ENCODE measurements at places on chromosomes 1 and 21. TPM values are rescaled to one million over a fixed set of nuclear protein-coding genes. Genes with fewer than 3 reads are reported as not detected.
A peak's percentile ranks its signal among the peaks of the same experiment; 100 is the strongest.

DNA sequence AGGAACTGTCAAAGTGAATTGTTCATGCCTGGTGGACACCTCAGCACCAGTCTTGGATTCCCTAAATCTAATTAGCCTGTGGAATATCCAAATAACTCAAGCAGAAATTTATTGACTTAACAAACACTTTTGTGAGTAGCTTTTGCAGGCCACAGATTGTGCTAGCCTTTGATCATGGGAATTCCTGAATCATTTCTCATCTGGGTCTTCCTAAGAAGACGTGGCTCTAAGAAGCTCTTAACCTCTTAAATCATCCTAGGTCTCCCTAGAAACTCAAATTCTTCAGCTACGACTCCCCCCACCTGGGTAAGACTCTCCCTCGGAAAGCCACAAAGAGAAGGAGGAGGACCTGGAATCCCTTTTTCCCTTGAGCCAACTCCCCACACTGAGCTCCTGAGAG, 53.8 kb upstream of the PSEN2 start:
- peak; percentile 84 for DNase-seq

GRCh38 chr1:159827102-159827490, 423 bp downstream of the SLAMF8 start:
- DNase-seq, result no peak

GRCh38 chr1:98268316-98268715, 347.5 kb upstream of the DPYD start:
- no peak for DNase-seq

GRCh38 chr1:66542811-66543767, 9.1 kb downstream of the SGIP1 start:
- DNase-seq, result peak; percentile 95

DNA sequence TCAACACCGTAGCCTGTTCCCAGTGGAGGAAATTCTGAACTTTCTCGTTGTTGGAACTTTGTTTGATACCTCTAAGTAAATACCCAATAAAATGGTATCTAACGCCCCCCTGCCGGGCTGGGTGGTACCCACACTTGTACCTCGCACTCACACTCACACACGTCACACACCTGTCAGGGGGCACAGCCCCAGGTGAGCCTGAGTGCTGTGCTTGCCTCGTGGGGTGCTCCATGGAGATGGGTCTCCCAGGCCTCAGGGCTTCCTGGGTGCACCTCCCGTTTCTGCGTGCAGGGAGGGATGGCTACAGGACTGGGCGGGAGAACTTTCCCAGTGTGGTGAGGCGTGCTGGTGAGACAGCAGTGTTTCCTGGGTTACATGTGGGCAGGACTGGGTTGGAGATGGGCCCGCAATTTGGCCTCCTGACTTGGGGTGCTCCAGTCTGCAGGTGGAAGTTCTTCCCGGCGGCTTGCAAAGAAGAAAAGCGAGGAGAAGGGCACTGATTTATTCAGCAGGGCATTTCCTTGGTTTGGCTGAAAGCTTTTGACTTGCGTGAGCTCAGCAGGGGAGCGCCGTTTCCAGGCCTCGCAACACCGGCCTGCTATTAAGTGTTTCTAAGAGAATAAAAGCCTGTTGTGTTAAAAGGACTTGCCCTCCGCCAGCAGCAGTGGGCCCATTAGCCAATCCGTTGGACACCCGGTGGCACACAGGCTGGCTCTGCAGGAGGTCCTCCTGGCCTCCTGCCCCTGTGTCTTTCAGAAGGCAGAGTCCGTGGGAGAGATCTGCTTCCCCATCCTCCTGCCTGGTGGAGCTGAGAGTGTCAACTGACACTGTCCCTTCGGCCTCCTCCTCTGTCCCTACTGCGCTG, 79.7 kb downstream of the KIF26B start:
- DNase-seq, result no peak

DNA sequence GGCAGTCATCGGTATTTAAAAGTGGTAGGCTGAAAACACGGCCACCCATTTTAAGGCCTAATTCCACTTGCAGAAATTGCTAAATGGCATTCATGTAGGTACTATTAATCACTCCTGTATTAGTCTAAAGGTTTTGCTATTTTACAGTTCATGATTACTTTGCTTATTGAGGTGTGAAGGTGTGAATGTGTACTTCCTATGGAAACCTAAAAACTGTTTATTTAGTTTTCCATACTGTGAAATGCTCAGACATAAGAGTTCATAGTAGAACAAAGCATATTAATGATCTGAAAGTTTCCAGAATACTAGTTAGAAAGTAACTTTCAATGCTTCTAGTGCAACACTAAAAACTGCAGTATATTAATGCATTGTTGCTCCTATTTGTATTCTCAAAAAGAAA, 69.8 kb downstream of the ITGB3BP start:
- DNase-seq, result no peak

DNA sequence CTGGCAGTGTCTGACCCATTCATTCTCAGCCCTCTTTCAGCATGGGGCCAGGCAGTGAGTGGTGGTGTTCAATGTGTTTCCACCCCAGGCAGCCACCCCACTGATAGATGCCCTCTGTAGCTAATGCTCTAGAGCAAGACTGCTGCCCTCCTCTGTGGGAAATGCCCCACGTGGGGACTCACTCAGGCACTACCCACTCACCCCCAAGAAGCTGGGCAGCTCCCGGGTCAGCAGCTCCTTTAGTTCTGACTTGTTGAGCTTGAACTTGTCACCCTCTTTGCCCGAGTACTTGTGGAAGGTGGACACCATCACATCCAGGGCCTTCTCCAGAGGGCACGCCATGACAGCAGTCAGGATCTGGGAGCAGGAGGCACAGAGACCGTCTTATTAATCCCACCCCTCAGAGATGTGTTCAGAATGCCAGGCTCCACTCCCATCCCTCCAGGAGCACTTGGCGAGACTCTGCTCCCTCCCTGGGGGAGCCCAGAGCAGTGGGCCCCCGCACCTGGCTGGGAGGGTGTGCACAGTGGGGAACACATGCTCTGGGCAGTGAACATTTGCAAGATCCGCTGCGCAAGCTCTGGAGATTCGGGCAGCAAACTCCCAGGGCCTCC, 1.0 kb downstream of the S100A4 start:
- DNase-seq, result no peak

DNA sequence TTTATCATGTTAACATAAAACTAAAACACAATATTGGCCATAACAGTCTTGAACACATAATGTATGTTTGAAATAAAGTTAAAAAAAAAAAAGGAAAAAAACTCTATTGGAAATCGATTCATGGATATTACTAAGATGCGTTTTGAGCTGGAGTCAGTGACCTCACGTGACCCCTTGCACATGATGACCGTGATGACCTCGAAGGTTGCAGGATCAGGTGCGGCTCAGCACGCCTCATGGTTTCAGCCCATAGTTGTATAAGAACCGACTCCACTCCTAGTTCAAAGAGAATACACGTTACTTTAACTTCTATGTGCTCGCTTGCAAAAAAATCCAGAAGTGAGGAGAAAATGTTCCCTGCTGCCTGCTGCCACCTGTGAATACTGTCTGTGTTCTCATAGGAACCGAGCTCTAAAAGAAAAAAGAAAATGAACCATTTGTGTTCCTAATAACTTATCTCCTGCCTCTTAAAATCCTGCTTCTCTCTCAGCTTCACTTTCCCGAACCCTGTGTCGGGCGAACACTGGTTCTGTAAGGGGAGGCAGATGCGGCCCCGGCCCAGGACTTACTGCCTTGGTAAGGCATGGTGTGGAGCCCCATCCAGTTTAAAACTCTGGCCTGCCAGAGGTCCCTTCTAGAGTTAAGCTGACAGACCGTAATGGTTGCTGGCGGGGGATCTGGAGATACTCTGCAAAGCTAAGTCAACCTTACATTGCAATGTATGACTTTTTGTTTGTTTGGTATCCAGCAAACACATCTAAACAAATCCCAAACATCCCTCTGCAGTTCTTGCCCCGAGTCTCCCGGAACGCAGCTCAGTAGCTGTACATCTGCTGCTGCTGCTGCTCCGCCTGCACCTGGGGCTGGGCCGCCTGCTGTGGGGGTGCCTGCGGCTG, 33.8 kb upstream of the RIPK4 start:
- DNase-seq, result no peak

GRCh38 chr21:17636711-17637110, 24.0 kb upstream of the BTG3 start:
- no peak for DNase-seq

DNA sequence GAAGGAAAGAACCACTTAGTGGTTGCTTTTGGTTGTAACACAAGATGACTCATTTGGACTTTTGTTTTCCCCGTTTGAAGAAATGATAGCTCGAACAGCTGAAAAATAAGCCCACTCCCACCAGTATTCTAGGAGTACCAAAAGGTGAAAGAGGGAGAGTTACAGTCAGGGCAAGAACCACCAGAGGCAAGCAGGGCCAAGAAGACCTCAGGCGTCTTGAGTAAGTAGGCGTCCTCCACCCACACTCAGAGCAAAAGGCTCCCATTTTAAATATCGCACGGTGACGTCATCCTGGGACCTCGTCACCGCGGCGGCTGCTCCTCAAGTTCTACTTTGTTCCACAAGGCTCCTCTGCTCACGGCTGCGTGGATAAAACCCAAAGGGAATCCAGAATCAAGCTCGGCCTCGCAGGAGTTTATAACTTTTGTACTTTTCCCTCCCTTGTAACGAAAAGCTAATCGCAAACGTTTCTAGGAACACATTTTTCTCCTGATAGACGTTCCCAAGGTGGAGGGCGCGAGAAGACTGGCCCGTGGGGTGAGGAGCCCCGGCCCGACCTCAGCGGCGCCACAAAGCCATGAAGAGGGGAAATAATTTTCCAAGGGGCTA, 1.2 kb downstream of the BTG3 start:
- DNase-seq, result peak; percentile 94

DNA sequence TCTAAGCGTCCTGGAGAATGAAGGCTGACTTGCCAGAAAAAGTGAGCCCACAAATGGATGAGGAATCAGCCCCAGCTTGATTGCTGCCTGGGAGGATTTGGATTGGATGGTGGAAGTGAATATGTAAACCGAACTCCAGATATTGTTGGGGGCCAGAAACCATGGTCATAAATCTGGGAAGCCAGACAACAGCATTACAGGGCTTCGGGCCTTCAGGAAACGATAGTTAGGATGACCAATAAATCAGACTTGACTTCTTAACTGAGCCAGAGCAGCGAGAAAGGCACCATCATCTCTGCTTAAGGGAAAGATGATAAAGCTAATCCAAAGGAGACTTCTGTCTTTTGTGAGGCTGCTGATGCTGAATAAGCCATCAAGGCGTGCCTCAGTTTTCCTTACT, 26.6 kb downstream of the FAM78B start:
- no peak for DNase-seq

- peak; percentile 62 for DNase-seq
These were observed 1.1 kb upstream of the TTC39A start for GRCh38 chr1:51331206-51332100.

DNA sequence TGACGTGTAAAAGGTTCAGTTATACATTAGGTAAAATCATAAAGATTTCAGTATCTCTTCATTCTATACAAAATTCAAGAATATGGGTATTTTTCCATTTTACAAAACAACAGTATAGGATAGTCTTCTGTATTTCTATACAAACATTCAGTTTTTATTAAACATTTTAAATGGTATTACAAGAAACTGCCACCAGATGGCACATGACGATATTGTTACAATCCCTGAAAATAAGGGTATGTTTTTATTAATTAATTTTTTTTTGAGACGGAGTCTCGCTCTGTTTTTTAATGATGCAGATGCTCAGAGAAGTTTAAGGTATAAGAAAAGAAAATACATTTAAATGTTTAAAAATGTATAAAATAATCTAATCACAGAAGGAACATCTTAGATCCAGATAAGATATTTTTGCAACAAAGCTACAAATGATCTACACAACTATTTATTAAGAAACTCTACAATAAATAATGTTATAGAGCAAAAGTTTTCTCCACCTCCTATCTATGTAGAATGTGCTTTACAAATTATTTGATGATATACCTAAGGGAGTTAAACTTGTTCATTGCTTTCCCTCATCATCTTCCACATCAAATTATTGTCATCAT, 23.5 kb upstream of the RSBN1 start:
- peak; percentile 61 for DNase-seq

DNA sequence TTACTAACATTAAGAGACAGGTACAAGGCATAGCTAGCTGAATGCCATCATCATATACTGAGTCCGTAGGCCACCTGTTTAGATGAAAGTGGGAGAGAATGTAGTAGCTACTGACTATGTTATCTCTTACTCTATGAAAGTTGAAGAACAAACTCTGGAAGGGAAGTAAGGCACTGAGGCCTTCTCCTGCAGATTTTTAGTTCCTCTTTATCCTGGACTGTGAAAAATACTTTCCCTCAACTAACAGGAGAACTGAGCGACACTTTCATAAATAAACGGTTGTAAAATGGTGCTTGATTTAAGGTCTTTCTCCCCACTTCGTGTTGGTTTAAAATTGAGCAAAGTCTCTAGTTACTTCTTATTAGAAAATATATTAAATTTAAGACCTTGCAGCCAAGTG, 101.9 kb downstream of the FNBP1L start:
- DNase-seq, result no peak

DNA sequence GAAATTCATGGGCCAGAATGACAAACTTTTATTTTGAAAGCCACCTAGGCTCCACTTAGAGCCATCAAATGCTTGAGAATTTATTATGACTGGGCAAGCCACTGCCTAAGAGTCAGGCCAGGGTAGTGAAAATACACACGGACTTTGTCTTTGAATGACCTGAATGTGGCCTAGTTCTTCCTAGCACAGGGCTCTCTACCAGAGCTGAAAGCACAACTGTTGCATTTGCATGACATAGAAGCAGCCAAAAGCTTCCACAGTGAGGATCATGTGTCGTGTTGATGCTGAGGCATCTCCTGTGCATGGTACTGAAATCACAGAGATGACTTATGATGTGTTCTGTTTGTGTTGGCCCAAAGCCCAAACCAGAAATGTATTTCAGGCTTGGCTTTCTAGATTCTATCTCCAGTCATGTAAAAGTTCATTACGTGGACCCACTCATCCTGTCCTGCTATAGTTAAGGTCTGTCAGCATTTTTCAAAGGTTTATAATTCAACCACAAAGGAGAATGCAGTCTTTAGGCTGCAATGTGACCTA, 164.0 kb upstream of the UBE2U start:
- peak; percentile 100 for DNase-seq

DNA sequence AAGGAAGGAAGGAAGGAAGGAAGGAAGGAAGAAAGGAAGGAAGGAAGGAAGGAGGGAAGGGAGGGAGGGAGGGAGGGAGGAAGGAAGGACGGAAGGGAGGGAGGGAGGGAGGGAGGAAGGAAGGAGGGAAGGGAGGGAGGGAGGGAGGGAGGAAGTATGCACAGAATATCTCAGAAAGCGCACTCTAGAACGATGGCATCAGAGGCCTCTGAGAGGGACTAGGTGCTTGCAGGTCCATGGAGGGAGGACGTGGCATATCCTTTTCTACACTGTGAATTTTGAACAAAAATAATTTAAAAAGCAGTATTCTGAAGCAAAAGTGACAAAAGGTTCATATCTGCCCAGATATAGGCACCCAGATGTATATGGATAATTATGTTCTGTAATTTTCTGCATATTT, 65.5 kb downstream of the SYF2 start:
- DNase-seq, result no peak

- DNase-seq, result no peak
These were observed 135.6 kb downstream of the DUSP10 start for GRCh38 chr1:221606256-221606655.

Gene TMEM82
- polyA plus RNA-seq, result not detected

Gene SLC5A9
- polyA plus RNA-seq, result not detected

Gene MSH4
- 0.02 TPM for polyA plus RNA-seq

Gene VCAM1
- 5.7 TPM for polyA plus RNA-seq

Gene C1orf87
- not detected for polyA plus RNA-seq
